Fibroblast of mammary gland (primary cell): ENCODE measurements at places on chromosomes 4 and X.

DNA sequence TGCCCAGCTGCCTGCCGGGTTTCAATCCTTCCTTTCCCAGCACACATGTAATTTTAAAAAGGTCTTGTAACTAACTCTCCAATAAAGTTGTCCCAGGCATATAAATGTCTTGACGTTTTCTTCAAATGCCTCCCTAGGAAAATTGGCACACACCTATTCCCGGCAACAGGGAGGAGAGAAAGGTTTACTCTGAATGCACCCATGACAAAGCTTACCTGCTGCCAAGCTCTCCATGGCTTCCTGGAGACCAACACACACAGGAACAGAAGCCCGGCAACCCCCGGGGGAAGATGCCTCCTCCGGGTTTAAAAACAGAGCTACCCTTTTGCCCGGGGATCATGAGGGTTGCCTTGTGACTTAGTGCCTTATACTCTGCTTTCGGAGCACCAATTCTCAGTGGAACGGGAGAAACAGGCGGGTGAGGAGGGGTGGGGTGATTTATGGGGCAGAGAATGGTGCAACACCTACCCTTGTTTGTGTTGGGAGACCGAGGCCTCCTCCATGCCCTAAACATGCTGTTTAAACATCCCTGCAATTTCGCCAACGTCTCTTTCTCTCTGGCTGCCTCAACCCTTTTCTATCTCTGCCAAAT lies 4.8 kb upstream of the GYG2 start:
- DNase-seq, result no peak

DNA sequence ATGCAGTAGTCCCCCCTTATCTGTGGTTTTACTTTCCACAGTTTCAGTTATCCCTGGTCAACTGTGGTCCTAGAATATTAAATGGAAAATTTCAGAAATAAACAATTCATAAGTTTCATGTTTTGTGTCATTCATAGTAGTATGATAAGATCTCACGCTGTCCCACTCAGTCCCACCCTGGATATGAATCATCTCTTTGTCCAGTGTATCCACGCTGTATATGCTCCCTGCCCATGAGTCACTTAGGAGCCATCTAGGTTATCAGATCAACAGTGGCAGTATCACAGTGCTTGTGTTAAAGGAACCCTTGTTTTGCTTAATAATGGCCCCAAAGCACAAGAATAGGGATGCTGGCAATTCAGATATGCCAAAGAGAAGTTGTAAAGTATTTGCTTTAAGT lies 16.2 kb upstream of the SYTL4 start:
- no peak for DNase-seq

GRCh38 chr4:184415071-184415470 lies 59.3 kb downstream of the IRF2 start:
- no peak for DNase-seq

GRCh38 chr4:142406917-142407501 lies 439.1 kb downstream of the INPP4B start:
- no peak for DNase-seq

- DNase-seq, result no peak
Observed at GRCh38 chrX:149398027-149398426, 107.1 kb downstream of the IDS start.

- DNase-seq, result peak; percentile 58
Observed at GRCh38 chr4:168218645-168219044, 99.9 kb downstream of the DDX60 start.

DNA sequence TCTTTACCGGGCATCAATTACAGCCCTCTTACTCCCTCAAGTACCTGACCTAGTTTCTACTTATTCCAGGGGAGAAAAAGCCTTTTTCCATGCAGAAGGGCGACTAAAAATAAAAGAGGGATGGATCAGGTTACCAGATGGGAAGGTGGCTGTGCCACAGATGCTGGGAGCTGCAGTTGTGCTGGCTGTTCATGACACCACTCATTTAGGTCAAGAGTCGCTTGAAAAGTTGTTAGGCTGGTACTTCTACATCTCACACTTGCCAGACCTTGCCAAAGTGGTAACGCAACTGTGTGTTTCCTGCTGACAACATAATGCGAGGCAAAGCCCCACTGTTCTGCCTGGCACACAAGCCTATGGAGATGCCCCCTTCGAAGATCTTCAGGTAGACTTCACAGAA lies 148.4 kb upstream of the FGF16 start:
- DNase-seq, result no peak

DNA sequence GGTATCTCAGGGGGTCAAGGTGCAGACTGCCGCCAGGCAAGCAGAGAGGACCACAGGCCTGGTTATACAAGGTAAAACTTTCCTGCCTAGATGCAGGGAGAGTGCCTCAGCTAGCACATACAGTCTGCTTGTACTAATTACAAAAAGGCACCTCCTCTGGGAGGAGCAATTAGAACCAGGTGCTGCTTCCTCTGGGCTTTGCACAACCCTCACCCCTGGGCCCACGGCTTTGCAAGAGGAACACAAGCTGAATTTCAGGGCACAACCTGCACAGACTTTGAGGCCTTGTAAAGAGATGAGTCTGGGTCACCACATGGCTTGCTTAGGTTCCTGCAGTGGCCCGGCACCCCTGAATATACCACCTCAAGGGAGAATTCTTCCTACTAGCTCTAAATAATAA lies 9.2 kb upstream of the CITED1 start:
- no peak for DNase-seq

DNA sequence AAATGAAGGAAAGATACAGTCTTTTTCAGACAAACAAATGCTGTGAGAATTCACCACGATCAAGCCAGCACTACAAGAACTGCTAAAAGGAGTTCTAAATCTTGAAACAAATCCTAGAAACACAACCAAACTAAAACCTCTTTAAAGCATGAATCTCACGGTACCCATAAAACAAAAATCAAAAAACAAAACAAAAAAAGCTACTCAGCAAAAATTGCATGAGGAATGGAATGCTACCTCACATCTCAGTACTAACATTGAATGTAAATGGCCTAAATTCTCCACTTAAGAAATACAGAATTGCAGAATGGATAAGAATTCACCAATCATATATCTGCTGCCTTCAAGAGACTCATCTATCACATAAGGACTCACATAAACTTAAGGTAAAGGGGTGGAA lies 300.1 kb downstream of the NAF1 start:
- DNase-seq, result no peak

GRCh38 chr4:24537025-24537424 lies 47.3 kb downstream of the DHX15 start:
- DNase-seq, result no peak

DNA sequence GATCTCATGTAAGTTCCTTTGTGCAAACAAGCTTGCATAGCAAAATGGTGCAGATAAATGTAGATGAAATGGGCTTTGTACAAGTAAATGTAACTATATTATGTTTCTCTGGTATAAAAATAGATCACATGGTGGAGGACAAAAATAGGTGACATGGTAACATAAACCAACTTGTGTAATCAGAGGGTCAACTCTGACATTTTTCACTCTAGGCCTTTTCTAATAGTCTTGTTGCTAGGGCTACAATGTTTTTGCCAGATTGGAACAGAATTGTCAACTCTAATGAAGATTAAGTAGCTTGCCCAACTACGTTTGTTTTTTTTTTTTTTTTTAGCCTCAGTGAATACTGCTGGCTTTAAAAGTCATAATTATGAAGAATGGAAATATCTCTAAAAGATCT lies 11.5 kb downstream of the MAD2L1 start:
- no peak for DNase-seq

DNA sequence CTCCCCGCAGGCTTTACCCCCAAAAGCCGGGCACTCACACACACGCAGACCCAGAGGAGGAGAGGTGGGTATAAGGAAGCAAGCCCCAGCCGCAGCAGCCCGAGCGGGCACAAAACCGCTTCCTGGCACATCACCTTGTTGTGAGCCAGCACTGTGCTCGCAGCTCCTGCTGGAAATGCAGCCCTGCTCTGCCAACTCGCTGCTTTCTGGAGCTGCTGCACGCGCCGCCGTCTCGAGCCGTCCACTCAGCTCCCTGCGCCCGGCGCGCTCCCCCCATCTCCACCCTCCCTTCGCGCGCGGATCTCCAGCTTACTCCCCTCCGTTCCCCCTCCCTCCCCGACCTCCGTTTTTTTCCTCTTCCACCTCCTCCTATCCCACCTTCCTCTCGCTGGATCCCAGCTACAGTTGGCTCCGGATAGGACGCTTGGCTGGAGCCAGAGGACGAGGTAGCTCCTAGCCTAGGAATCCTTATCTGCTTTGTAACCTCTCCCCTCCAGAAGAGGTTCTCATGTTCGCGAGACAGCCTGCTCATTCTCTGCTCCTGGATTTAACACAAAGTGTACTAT lies at the start of gene SPOCK3:
Gene SPOCK3 (minus strand): TSS at position 179 of the 566 bp plus-strand sequence.
- DNase-seq, result peak; percentile 16

GRCh38 chr4:145481164-145481941 lies at the start of gene SMAD1:
Gene SMAD1 (plus strand): TSS chr4:145481853. CDS start chr4:145514614, 32,761 bp downstream.
- DNase-seq, result peak; percentile 77

DNA sequence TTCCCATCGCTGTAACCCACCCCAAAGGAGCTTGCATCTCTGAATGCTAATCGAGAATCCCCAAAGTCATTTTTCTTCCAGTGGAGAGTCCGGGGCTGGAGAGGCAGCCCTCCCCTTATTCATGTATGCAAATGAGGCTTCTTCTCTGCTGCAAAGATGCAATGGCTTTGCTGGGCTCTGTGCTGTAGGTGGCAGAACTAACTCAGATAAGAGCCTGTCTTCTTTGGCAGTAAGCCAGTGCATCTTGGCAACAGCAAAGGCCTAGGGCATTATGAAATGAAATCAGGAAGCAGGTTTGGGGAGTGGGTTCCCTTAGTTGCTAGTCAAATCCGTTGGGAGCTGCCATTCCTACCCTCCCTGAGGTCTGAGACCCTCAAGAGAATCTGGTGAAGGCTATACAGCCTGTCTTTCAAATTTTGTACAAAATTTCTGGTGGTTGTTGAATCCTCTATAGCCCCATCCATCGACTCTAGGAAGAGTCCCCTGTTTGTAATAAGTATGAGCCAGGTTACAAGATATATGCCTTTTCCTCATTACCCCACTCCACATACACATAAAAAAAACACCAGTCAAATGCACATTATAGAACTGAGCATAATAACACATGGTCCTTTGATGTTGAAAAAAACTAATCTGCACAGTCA lies 290.6 kb upstream of the TAPT1 start:
- DNase-seq, result peak; percentile 80

DNA sequence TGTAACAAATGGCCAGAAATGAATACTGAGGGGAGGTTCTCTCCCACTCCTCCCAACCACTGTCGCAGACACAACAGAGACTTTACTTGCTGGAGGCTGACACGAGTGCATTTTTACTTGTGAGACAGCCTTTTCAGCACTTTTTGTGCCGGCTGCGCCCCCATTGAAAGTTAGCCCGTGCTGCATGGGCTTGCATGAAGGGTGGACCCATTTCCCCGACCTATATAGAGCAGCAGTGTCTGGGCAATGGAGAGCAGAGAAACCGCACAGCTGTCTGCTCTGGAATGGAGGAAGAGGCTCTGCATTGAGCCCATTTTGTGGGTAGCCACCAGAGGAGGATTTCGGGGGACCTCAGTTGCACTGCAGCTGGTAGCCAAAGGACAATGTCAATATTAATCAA lies 208.8 kb downstream of the UGT8 start:
- no peak for DNase-seq

DNA sequence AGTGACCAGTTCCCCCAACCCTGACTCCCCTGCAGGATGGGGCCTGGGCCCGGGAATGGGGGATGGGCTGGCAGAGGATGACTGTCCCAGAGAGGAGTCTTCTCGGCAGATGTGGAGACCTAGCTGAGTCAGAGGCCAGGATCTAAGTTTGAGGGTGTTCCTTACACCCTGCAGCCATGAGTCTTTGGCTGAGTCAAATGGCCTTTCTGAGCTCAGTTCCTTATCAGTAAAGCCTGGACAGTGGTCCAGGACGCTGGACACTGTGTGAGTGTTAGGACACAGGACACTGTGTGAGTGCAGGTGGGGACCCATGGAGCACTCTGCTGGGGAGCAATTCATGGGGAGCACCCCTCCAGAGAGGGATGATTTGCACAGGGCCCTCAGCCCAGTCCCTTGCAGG lies 5.0 kb downstream of the IL9R start:
- no peak for DNase-seq

- no peak for DNase-seq
Observed at GRCh38 chr4:58359590-58359989, 1249.4 kb upstream of the IGFBP7 start.

DNA sequence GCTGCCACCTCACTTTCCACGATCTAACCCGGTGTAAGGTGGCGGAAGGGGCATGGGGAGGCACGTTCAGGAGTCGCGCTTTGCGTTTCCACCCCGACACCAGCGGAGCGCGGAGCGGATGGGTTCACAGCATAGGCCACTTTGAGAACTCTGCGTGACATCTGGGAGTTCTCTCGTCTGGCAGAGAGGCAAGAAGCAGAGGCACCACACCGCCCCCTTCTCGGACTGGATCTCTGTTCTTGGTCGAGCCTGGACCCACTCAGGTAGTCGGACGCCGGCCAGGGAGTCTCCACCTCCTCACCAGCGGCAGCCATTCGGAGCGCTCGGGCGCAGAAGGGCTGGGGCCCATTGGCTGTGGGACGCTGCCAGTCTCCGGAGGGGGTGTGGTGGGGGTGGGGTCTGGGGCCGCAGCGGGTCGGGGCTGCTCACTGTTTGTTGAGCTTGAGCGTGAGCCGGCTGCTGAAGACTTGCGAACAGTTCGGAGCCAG lies at the start of gene DACH2:
Gene DACH2 (plus strand): TSS at position 428 of the 488 bp plus-strand sequence.
- peak; percentile 25 for DNase-seq

DNA sequence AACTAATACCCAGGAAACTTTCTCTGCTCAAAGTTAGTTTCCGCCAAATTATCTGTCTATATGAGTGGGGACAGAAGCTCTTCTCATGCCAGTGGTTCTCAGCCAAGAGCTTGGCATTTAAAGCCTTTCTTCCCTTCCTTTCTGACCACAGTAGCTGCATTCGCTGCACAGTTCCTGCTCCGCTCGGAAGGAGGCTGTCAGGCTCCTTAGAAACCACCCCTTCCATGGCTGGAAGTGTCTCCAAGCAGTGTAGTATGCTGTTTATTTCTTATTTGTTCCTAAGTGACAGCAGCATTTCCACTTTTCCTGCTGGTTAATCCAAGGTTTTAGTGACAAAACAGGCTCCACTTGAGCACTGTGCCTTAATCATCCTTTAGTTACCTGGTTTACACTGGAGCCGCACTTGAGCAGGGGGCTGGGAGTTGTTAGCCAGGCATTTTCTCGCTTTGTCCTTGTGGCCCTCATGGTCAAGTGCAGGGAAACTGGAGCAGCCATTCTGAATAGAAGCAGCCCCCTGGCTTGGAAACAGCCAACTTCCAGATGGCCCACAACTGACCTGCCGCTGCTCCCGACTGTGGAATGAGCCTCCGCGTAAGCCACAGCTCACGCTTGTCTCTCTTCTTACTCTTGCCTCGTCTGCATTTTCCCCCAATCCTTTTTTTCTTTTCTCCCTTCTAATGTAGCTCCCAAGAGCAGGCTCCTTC lies 739.4 kb upstream of the TENM3 start:
- DNase-seq, result no peak

DNA sequence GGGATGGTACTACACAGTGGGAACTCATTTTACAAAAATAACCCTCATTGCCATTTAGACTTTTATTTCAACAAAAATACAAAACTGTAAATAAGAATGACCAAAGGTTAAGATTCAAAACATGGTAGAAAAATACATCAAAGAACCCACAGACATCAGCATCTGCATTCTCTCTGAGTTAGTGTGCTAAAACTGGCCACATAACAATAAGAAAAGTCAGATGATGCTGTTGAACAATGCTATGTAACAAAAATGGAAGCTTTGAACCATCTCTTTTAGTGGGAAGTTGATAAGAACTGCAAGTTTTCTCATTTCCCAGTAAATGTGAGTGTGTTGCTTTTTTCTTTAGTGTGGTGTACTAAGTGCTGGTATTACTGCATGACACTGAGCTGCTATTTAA lies 888.4 kb upstream of the EPHA5 start:
- no peak for DNase-seq
